H9 (cell line): ENCODE measurements at places on chromosomes 7 and 10. TPM values are rescaled to one million over a fixed set of nuclear protein-coding genes. Genes with fewer than 3 reads are reported as not detected.
A peak's percentile ranks its signal among the peaks of the same experiment; 100 is the strongest.

- H3K36me3 ChIP-seq: peaks cover 6% of the 10 kb centered on the region; the same call in 2 of the 3 replicates
- DNase-seq: no peak
- H3K27ac ChIP-seq: no peak overlapping the region
- H3K4me1 ChIP-seq: peaks cover 4% of the 10 kb centered on the region; the same call in 1 of the 2 replicates
- no peak overlapping the region for H3K4me3 ChIP-seq
Observed at GRCh38 chr7:6168477-6168868, 104.0 kb downstream of the CYTH3 start.

- no peaks in the 10 kb centered on the region for H3K27me3 ChIP-seq
- H3K27ac ChIP-seq: no peak overlapping the region
- peaks cover 6% of the 10 kb centered on the region for H3K4me1 ChIP-seq
- no peak for DNase-seq
Observed at GRCh38 chr7:7103343-7104313, 78.7 kb upstream of the C1GALT1 start.

DNA sequence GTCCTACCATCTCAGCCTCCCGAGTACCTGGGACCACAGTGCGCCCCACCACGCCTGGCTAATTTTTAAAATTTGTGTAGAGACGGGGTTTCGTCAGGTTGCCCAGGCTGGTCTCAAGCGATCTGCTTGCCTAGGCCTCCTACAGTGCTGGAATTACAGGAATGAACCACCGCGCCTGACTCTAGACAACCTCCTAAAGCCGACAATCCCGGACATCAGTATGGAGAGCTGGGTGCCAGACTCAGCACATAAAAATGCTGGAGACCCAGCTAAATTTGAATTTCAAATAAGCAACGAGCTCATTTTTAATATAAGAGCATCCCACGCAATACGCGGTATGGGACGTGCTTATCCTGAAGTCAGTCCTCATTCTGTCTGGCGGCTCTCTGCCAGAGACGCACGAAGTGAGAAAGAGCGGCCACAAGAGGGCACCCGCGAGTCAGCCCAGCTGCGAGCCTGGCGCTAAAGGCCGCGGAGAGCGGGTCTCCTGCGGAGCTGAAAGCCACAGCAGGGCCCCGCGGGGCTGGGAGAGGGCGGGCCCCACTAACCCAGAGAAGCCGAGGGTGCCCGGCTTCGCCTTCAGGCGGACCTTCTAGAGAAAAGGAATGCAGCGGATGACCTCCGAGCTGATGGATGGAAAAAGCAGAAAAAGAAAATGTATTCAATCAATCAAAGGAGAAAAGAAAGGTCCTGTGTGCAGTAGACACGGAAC, 7.0 kb downstream of the CALY start:
- peak overlapping the region; percentile 44 for H3K4me3 ChIP-seq
- H3K27me3 ChIP-seq: peaks cover 29% of the 10 kb centered on the region; the same call in 1 of the 2 replicates
- no peaks in the 10 kb centered on the region for H3K36me3 ChIP-seq

The UCMA gene
- not detected in 2 replicates for total RNA-seq
